Fibroblast of skin of right quadriceps (primary cell): ENCODE measurements at places on chromosomes 6 and 20.
A peak's percentile ranks its signal among the peaks of the same experiment; 100 is the strongest.

- peak; percentile 45 for DNase-seq
Measured at GRCh38 chr20:10504994-10505730, 70.1 kb downstream of the SLX4IP start.

GRCh38 chr20:5000263-5001173, 792 bp downstream of the SLC23A2 start:
- DNase-seq, result no peak

DNA sequence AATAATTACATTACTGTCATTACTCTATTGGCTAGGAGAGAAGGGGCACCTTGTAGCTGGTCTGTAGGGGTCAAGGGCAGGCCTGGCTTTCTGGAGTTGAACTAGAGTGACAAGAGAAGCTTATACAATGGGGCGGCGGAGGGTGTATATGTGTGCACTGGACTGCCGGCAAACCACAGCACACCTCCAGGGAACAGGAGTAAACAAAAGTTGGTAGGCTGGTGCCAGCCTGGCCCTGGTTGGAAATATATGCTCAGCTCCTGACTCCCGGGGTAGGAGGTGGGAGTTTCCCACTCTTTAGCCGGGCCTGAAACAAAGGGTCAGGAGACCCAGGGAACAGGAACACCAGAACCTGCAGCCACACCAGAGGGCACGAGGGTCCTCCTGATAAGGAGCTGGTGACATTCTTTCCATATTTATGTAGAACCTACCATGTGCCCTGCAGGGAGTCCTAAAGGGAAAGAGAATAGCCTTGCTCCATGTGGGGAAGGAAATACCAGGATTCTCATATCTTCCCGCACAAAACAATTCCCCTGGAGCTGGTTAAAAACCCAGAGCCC, 5.1 kb downstream of the C6orf132 start:
- DNase-seq, result no peak

DNA sequence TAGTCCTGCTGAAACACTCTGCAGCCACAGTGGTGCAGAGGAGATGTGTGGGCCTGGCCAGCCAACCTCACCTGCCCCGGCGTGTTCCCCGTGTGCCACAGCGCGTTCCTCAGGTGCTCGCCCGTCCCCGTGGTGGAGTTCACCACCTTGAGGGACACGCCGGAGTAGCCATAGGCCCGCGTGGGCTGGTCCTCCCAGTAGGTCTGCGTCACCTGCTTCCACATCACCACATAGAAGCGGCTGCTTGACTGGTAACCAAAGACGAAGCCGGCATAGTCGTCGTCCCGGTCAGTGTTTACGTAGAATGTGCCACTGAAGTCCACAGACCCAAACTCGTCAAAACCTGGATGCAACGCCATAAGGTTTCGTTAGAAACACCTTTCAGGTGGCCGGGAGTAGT, 31.5 kb downstream of the THBS2 start:
- DNase-seq, result no peak

- DNase-seq, result no peak
Measured at GRCh38 chr6:164099269-164099865, 684.8 kb downstream of the QKI start.
